Transverse colon (tissue), 4 donors: ENCODE measurements at places on chromosomes 5 and 9. TPM values are rescaled to one million over a fixed set of nuclear protein-coding genes. Genes with fewer than 3 reads are reported as not detected.

The GNAQ gene
- 54.6 TPM for total RNA-seq

DNA sequence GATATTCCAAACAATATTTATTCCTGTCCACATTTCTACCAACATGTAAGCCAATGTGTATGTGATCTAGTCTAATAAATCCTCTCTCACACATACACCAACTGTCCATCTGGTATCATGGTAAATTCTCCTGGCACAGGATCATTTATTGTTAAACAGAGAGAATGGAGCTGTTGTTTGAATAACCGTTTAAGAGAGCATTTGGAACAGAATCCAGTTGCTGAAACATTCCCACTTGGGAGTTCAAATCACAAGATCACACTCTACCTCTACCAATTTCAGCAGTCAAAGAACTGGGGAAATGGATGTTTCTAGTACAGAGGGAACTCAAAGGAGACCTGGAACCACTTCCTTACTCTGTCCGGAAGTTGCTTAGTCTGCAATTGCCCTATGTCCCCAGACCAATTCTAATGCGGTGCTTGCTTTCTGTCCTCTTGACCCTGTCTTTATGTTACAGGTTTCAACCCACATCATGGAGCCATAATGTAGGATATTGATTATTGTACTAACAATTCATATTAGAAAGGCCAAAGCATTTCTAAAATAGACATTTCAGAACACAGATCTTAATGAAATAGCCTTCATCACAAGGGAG, 488.4 kb downstream of the SEMA5A start:
- DNase-seq = no peak

GRCh38 chr5:16922430-16922829, 13.7 kb downstream of the MYO10 start:
- no peak for DNase-seq

The SEMA6A gene
- 76.7 TPM for total RNA-seq
